IgD-negative memory B cell (primary cell): ENCODE measurements at places on chromosomes 6 and 20. TPM values are rescaled to one million over a fixed set of nuclear protein-coding genes. Genes with fewer than 3 reads are reported as not detected.

The TSPO2 gene
- polyA plus RNA-seq: not detected

The PDSS2 gene
- 15.7 TPM for polyA plus RNA-seq

The C20orf204 gene
- not detected for polyA plus RNA-seq

The SEC23B gene
- 41.1 TPM for polyA plus RNA-seq

The ZSCAN23 gene
- polyA plus RNA-seq: 0.14 TPM

The ANKEF1 gene
- 6.2 TPM for polyA plus RNA-seq

The FAXC gene
- polyA plus RNA-seq: not detected

The HLA-DQA1 gene
- 377 TPM for polyA plus RNA-seq

The HCRTR2 gene
- not detected for polyA plus RNA-seq

The FAM217A gene
- polyA plus RNA-seq: not detected

The ARMH2 gene
- 0.50 TPM for polyA plus RNA-seq

The EPPIN gene
- not detected for polyA plus RNA-seq

The JPH2 gene
- polyA plus RNA-seq: not detected

The PDYN gene
- polyA plus RNA-seq: not detected

The KHDC1L gene
- not detected for polyA plus RNA-seq

The SNX21 gene
- polyA plus RNA-seq: 2.4 TPM

The RSPH3 gene
- 4.3 TPM for polyA plus RNA-seq

The TINAG gene
- polyA plus RNA-seq: not detected

The CD24 gene
- polyA plus RNA-seq: 261 TPM

The KIF13A gene
- polyA plus RNA-seq: 1.4 TPM

The VGLL2 gene
- not detected for polyA plus RNA-seq

The TFAP2C gene
- not detected for polyA plus RNA-seq

The TCP11 gene
- not detected for polyA plus RNA-seq

The NNAT gene
- not detected for polyA plus RNA-seq

The RAET1L gene
- polyA plus RNA-seq: not detected

The SMPD2 gene
- polyA plus RNA-seq: 22.0 TPM

The KHDC1 gene
- polyA plus RNA-seq: 3.1 TPM

The SLC13A3 gene
- not detected for polyA plus RNA-seq

The TCF15 gene
- polyA plus RNA-seq: not detected

The EPB41L1 gene
- polyA plus RNA-seq: 0.83 TPM

The PRND gene
- polyA plus RNA-seq: 0.06 TPM

The NRN1 gene
- 0.40 TPM for polyA plus RNA-seq

The SYCP2L gene
- polyA plus RNA-seq: not detected

The MDFI gene
- polyA plus RNA-seq: not detected

The GINS1 gene
- polyA plus RNA-seq: 1.2 TPM

The GFOD1 gene
- polyA plus RNA-seq: 10.9 TPM

The EHMT2 gene
- 49.3 TPM for polyA plus RNA-seq

The BPIFB4 gene
- polyA plus RNA-seq: not detected

The ANGPT4 gene
- polyA plus RNA-seq: not detected

The IPCEF1 gene
- 2.1 TPM for polyA plus RNA-seq

The SYNDIG1 gene
- not detected for polyA plus RNA-seq

The DAAM2 gene
- polyA plus RNA-seq: not detected

The AFG1L gene
- polyA plus RNA-seq: 5.7 TPM

The COL11A2 gene
- not detected for polyA plus RNA-seq

The PARD6B gene
- polyA plus RNA-seq: 0.70 TPM

The CCN6 gene
- polyA plus RNA-seq: not detected

The SNPH gene
- polyA plus RNA-seq: 1.3 TPM

The EYA2 gene
- polyA plus RNA-seq: 0.11 TPM

The SPAG4 gene
- 1.9 TPM for polyA plus RNA-seq

The ATP6V1G2 gene
- 0.53 TPM for polyA plus RNA-seq

The RSPO4 gene
- polyA plus RNA-seq: not detected

The HMGN4 gene
- 120 TPM for polyA plus RNA-seq

The PSORS1C1 gene
- polyA plus RNA-seq: 0.94 TPM

The SLC12A5 gene
- polyA plus RNA-seq: 0.11 TPM

The POU3F2 gene
- polyA plus RNA-seq: not detected
